NCI-H2227 treated with DMSO at 0.1 percent for 48 hours (cell line): ENCODE measurements at places on chromosomes 5 and 9.
A peak's percentile ranks its signal among the peaks of the same experiment; 100 is the strongest.

DNA sequence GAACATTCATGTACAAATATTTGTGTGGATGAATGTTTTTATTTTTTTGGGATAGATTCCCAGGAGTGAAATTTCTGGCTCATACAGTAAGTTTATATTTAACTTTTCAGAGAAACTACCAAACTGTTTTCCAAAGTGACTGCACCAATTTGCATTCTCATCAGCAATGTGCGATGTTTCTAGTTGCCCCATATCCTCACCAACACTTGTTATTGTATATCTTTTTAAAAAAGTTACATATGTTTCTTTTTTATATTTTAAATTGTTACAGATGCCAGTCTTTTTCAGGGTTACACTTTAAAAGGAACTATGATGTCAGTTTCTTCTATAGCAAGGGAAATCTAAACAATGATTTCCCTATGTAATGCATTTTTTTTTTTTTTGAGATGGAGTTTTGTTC is 49.1 kb upstream of the SEMA4D start:
- no peak for DNase-seq

DNA sequence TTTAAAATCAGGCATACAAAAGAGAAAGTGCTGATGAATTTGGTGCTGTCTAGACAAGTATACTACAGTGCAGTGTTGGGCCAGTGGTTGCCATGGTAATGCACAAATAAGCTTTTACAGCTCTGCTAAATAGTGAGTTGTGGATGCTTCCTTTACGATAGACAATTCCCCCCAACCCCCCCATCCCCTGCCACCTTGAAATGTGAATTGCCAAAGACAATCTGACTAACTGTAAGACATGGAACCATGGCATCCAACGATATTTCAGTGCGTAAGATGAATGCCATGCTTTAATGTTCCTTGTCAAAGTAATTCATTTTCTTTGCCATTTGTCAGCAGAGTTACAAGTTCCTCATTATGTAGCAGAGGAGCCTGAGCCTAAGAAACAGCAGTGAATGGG is 91.5 kb upstream of the NREP start:
- DNase-seq = no peak

DNA sequence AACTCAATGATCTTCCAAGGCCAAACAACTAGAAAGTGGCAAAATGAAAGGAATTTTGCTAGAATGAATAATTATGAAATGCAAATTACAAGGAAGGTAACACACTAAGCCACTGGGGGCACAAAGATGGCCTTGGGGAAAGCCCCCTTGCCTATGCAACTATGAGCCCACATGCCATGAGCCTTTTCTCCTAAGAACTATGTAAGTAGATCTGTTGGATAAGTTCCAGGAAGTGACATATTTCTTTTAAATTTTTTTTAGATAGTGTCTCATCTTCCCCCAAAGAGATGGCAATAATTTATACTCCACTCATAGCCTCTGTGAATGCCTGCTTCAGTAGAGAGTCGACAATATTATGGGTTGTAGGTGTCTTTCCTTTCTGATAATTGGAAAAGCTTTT is 257.8 kb downstream of the AUH start:
- DNase-seq = no peak

- DNase-seq = no peak
These were observed 248.7 kb upstream of the MAP3K1 start for GRCh38 chr5:56566374-56567249.

DNA sequence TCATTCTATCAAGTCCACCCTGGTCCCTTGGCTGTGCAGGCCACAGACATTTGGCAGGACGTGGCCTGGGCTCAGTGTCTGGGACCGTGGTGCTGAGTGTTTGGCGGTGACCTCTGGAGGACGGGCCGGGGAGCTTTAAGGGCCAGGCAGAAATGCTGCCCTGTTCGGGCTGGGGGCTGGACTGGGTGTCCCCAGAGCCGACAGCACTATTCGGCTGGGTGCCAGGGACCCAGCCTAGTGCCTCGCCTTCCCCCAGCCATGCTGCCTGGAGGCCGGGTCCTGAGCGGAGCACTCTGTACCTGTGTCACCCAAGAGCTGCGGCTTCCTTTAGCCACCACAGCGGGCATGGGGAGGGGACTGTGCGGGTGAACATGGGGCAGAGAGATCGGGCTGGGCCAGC is 40.4 kb downstream of the COL5A1 start:
- no peak for DNase-seq

- no peak for DNase-seq
These were observed 198.7 kb downstream of the CHSY3 start for GRCh38 chr5:130102960-130103359.

DNA sequence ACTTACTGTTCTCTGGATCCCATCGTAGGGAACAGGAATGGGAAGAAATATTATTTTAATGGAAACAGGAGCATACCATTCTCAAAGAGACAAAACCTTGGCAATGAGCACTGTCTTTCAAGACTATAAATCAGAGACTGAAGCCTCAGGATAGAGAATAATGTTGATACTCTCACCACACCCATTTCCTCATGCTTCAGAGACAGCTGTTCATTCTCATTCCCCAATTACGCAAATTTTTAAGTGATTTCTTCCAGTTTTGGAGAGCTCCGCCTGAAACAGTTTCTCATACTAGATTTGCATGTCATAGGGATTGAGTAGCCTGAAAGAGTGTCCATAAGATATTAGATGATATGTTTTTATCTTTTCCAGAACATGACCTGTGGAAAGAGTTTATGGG is 290.5 kb upstream of the RASA1 start:
- DNase-seq = no peak

- no peak for DNase-seq
These were observed 1.3 kb downstream of the HINT2 start for GRCh38 chr9:35813434-35814105.

DNA sequence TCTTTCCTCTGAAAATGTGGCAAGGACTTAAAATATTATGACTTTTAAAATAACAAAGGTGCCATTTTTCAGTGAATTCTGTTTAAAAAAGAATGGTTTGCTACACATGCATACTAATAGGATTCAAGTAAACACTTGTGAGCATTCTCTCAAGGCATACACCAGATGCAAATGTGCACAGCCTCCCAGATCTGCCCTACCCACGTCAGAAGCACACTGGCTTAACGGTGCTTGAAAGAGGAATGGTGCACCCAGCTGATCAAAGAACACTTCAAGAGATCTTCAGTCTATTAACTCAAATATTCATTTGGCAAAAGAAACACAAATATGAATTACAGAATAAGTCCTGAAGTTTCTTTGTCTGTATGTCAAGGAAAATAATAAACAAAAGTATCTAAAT is 15.8 kb downstream of the GABRB2 start:
- DNase-seq = no peak

GRCh38 chr5:133967698-133968203 is 674 bp downstream of the C5orf15 start:
- DNase-seq = no peak

GRCh38 chr9:138073408-138073807 is 195.8 kb downstream of the CACNA1B start:
- DNase-seq = no peak

GRCh38 chr9:27379311-27380251 is 82.6 kb upstream of the EQTN start:
- DNase-seq = no peak

DNA sequence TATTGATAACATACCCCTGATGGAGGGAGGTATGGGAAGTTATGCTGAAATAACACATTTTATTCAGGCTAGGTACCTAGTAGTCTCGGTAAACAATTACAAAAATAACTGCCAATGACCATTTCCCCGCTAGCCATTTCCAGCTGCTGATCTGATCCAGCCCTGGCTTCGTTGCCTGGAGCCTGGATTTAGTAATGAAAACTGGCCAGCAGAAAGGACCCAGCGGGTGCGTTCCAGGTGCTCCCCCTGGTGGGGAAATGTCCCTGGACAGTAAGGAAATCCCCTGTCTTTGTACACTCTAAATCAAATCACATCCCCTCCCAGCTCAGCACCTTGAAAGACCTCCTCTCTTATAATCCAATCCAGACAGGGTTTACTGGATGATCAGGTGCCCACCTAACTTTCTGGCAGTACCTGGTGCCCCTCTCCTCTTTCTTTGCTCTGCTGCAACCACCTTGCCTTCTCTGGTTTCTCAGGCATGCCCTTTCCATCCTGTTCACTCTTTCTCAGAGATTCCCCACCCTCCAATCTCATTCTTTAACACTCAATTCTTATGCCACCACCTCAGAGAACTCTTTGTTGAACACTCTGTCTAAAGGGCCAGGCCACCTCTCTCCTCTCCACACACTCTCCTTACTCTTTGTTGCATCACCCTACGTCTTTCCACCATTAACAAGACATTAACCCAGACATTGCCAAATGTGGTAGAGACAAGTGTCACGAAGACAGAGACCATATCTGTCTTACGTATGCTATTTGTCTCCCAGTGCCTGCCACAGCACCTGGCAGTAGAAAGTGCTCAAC is 50.1 kb upstream of the SMAD5 start:
- peak; percentile 20 for DNase-seq

DNA sequence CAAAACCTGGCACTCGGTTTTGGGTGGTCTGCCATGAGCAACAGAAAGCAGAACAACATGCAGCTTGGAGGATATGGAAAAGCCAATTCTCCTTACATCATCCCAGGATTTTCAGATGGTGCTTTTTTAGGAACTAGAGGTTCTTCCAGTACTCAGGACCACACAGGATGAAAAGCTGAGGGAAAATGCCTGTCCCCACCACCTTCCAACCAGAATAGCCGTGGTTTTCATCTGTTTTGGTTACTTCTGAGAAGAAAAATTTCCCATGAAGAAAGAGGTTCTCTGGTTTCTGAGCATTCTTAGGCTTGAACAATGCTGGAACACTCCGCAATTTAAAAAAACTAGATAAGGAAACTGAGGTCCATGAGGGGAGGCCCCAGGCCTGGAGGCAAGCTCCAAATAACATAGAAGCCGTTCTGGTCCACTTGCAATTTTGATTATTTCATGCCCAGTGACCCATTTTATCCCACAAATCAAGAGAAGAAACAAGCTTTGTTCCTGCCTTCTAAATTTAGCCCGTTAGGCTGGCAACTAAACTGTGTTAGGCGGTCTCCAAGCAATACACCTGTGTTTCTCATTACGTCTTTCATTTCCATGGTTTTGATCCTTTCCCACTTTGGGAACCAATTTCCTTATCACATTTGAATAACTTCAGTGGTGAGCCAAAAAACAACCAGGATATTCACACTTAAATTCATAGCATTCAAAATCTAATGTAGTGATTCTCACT is 79.2 kb upstream of the SPIN1 start:
- DNase-seq = no peak

DNA sequence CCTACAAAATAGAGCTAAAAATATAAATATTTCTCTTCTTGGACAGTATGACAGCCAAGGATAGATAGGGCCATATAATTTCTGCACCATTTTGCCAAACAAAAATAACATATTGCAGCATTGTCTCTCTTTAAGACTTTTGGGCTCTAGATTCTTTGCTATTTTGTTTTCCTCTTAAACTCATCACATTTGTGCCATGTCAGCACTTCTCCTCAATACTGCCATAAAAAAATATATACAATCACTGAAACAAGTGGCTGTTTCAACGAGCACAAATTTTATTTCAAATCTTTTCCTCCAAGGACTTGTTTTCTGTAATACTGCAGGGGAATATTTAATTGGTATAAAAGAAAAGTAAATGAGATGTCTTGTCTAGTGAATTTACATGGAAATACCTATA is 1570.0 kb upstream of the NUDT12 start:
- DNase-seq = no peak

DNA sequence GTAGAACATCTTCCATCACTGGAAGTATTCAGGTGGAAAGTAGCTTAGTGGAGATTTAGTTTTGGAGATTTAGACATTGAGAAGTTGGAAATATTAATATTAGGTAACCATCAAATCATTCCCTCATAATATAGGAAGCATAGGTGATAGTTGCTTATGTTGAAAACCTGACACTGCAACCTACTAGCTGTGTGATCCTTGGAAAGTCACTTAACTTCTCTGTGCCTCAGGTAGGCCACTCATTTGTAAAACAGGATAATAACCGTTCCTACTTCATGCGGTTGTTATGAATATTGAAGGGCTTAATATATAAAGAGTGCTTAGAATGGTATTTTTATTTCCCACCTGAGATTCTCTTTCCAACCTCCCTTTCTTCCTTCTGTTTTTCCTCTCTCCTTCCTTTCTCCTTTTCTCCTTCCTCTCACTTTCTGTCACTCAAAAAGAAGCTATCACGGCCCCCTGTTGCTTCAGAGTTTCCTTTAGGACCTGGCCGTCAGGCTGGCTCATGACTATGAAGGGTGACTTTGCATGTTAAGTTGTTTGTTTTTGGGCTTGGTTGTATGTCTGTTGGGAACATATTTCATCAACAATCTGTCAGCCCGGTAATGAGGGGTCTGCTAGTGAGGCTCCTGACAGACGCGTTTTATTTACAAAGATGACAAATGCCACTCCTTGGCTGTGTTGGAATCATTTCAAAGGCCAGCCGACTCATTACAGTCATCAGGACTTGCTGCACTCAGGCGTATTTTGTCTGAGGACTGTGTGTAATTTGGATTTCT is 31.0 kb downstream of the DOCK2 start:
- peak; percentile 31 for DNase-seq

- no peak for DNase-seq
These were observed 608.5 kb downstream of the PSAT1 start for GRCh38 chr9:78905387-78905786.

DNA sequence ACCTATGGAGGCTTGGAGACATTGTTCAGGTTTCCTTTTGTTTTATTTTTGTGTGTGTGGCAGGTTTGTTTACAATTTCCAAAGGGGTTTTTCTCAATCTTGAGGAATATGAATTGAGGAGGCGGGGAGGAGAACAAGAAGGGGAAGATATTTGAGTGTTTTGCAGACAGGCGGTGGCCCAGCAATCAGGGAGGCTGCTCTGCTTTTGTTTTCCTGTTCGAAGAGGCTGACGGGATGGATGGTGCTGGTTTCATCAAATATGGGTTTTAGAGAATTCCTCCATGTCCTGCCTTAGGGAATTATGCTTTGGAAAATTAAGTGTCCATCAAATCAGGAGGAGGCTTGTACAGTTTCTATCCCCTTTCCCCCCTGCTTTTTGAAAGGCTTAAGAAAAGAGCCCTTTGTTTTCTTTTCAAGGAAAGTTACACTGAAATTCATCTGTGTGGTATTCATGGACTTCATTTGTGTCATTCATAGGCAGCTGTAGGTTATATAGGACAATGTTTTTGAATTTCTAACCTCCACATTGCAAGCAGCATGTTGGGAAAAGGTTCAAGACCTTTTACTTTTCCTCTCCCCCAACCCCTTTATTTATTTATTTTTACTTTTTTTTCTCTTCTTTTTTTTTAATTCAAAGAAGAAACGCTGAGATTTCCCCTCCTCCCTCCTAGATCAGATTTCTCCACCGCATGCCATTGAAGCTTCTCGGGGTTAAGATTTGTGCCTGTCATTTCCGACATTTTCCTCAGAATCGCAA is 107.4 kb downstream of the ZNF462 start:
- no peak for DNase-seq
